DMS 273 treated with DMSO at 0.1 percent for 48 hours (cell line): ENCODE measurements at places on chromosomes 6 and 20.

- DNase-seq, result no peak
Measured at GRCh38 chr6:75935473-75935793, 137.0 kb downstream of the IMPG1 start.

GRCh38 chr20:9942736-9943135 is 92.1 kb upstream of the ANKEF1 start:
- DNase-seq, result no peak

- DNase-seq, result no peak
Measured at GRCh38 chr6:121321282-121321681, 13.0 kb downstream of the TBC1D32 start.

- no peak for DNase-seq
Measured at GRCh38 chr6:91754691-91755090, 1167.8 kb upstream of the MAP3K7 start.

- DNase-seq, result no peak
Measured at GRCh38 chr20:3734111-3734843, 1.8 kb downstream of the HSPA12B start.
